Tibial nerve (tissue), 4 donors: ENCODE measurements at places on chromosomes 3 and 15.

GRCh38 chr3:110174908-110175307 is 837.6 kb upstream of the DPPA4 start:
- no peak for DNase-seq

DNA sequence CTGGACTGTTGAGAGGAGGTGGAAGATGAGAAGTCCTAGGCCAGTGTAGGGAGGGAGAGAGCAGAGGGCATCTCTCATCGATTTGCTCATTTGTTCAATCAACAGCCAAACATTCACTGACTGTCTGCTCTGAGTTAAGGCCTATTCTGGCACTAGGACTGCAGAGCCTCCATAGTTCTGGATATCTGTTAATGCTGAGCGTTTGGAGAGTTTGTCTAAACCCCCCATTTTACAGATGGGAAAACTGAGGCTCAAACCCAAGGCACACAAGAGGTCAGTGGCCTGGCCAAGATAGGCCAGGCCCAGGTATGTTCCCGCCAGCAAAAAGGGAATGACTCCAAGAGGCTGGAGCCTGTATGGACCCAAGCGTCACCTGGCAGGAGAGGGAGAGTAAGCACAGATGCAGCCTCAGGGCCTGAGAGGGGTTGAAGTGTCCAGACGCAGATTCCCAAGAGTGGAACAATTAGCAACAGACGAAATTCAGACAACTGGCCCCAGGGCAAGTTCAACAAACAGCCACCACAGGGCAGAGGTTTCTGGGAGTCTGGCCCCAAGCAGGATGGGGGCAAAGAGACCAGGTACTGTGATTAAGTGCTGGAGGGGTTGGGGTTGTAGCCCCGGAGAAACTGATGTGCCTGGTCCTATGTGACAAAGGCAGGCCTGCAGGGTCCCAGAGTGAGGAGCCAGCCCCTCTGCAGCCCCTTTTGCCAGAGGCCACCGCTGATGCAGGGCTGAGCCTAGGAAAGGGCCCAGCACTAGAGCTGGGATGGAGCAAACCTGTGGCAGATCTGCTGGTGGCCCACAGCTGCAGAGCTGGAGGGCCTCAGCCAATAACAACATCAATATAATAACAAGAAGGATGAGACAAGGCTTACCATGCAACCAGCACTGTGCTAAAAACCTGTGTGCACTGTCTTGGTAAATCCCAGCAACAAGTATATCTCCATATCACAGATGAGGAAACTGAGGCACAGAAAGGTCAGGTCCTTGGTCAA is 245.1 kb upstream of the TLE3 start:
- no peak for DNase-seq

GRCh38 chr3:174810254-174810653 is 48.9 kb upstream of the NAALADL2 start:
- DNase-seq = no peak

DNA sequence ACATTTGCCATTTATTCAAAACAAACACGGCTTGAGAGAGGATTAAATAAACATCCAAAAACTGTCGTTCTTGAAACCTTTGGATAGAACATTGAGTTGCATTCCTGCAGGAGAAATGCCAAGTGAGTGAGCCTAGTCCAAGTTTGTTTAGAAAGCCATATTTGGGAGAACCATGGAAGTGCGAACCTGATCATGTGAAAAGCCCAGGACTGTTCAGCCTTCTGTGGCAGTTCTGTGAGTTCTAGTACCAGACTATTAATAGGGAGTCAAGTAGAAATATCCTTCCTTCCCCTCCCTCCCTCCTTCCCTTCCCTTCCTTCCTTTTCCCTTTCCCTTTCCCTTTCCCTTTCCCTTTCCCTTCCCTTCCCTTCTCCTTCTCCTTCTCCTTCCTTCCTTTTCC is 470.4 kb downstream of the LPP start:
- peak; percentile 82 for DNase-seq

- no peak for DNase-seq
Observed at GRCh38 chr3:74623261-74623836, 8.9 kb upstream of the CNTN3 start.

GRCh38 chr3:141764986-141765385 is 1.8 kb downstream of the GRK7 start:
- DNase-seq = no peak

DNA sequence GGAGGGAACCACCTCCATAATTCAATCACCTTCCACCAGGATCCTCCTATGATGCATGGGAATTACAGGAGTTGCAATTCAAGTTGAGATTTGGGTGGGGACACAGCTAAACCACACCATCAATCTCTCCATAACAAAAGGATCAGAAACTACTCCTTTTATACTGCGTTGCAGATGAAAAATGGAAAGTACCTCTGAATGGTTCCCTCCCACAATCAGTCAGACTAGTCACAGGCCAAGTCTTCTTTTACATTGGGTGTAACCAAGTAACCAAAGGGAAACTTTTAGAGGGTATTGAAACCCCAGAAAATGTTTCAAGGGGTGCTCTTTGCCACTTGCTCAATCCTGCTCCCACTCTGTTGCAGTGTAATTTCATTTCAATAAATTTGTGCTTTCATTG is 504.3 kb upstream of the CNTN3 start:
- no peak for DNase-seq

DNA sequence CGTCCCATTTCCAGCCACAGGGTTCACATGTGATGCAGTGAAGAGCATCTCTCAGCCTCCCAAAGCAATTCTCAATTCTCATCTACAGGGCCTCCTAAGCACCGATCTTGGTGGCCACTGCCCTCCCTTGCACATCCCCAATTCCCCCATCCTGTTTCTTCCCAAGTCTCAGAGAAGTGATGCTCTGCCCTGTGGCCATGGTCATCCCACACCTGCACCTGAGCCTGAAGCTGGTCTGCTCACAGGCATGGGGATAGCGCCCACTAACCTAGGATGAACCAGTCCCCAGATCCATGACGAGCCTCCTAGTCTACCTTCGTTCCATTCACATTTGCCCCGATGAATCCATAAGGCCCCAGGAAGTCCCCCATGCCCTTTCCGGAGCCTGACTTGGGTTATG is 201.5 kb downstream of the UACA start:
- no peak for DNase-seq

GRCh38 chr15:63389902-63390670 is 8.4 kb upstream of the CA12 start:
- no peak for DNase-seq

DNA sequence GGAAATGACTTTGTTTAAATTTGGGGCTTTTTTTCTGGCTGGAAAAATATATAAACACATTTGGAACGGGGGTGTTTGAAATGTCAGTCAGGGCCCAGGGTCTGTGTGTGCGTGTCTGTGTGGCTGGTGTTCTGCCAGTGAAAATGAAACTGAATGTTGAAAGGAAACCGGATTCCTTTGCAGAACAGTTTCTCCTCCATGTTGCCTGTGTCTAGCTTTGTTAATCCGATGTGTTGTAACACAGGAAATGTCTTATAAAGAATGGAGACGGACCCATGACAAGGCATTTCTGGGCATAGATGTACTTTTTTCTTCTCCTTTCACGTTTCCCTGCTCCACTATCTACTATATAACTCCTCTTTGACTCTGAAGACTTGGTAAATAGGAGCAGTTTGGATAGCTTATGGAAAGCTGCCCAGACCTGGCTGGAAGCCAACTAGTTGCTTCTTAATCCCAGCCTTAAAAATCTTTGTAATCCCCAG is 2.8 kb downstream of the SQOR start:
- peak; percentile 49 for DNase-seq

DNA sequence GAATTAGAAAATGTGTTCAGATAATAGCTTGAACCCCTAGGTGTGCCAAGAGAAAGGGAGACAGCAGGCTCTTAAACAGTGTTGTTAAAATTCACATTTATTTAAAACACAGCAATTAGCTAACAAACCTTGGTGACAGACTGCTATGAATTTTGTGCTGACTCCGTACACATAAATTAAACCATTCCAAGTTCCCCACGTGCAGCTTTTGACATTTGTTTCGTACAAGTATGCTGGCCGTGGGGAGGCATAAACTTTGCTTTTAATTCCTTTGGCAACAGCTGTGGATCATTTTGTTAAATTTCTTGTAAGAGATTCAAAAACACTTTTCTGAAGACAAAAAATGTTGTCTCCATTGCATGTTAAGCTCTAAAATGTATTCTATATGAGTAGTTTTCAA is 465.3 kb downstream of the FGF12 start:
- DNase-seq = no peak

DNA sequence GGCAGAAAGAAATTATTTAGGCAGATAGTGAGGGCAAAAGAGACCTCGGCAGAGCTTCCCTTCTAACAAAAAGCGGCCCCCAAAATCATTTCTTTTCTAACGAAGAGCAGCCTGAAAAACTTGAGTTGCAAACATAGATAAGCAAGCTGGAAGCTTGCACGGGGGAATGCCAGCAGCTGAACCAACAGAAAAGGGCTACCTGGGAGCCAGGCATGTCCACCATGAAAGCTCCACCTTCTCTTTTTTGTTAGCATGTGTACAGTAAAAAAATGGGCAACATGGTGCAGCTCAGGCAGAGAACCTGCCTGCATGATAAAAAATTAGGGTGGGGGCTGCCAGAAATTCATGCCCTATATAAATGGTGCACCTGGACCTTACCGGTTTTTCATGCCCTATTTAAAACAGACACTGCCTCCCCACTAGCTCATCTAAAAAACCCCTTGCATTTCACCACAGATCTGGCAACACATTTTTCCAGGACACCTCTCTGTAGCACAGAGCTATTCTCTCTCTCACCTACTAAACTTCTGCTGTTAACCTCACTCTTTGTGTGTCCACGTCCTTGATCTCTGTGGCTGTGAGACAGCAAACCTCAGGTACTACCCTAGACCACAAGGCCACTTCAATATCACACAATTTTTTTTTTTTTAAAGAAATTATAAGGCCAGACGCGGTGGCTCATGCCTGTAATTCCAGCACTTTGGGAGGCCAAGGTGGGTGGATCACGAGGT is 18.7 kb downstream of the SLC33A1 start:
- DNase-seq = no peak

DNA sequence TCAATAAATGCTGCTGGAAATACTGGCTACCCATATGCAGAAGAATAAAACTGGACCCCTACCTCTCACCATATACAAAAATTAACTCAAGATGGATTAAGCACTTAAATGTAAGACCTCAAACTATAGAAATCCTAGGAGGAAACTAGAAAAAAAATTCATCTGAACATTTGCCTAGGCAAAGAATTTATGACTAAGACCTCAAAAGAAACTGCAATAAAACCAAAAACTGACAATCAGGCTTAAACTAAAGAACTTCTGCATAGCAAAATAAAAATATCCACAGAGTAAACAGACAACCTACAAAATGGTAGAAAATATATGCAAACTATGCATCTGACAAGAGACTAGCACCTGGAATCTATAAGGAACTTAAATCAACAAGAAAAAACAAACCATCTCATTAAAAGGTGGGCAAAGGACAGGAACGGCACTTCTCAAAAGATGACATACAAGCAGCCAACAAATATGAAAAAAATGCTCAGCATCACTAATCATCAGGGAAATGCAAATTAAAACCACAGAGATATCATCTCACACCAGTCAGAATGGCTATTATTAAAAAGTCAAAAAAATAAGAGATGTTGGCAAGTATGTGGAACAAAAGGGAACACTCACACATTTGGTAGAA is 47.0 kb downstream of the MYO9A start:
- no peak for DNase-seq

GRCh38 chr3:29335438-29335837 is 54.6 kb downstream of the RBMS3 start:
- peak; percentile 64 for DNase-seq

- DNase-seq = peak; percentile 51
Observed at GRCh38 chr15:90598031-90598577, 68.4 kb downstream of the CRTC3 start.

GRCh38 chr3:70658513-70659310 is 346.3 kb upstream of the MDFIC2 start:
- DNase-seq = no peak

DNA sequence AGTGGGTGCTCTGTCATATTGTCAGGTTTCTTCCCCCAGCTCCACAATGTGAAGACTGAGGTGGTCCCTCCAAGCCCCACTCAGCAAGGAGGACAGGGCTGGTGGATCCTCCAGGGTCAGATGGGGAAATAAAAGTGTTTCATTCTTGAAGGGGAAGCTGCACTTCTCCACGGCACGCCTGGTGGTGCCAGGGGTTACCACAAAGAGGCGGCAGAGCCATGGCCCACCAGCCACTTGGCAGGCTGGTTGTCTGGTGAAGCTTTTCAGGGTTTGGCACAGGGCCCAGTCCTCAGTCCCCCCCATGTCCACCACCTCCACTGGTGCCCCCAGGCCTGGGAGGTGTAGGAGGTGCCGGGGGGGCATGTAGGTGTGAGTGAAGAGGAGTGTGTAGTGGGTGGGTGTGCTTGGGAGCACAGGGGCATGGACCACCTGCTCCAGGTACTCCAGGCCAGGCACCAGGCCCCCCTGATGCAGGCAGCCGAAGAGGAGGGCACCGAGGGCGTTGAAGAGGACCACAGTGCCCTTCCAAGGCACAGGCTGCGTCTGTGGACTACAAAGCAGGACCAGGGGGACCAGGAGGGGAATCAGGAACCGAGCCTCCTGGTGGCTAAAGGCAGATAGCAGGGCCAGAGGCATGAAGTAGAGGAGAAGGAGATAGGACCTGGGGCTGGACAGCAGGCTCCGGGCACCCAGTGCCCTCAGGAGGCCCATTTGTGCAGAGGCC is 5.0 kb upstream of the NCBP2 start:
- no peak for DNase-seq

GRCh38 chr3:157370867-157371266 is 65.8 kb upstream of the PTX3 start:
- no peak for DNase-seq

GRCh38 chr3:189137416-189137815 is 34.4 kb upstream of the TPRG1 start:
- no peak for DNase-seq

DNA sequence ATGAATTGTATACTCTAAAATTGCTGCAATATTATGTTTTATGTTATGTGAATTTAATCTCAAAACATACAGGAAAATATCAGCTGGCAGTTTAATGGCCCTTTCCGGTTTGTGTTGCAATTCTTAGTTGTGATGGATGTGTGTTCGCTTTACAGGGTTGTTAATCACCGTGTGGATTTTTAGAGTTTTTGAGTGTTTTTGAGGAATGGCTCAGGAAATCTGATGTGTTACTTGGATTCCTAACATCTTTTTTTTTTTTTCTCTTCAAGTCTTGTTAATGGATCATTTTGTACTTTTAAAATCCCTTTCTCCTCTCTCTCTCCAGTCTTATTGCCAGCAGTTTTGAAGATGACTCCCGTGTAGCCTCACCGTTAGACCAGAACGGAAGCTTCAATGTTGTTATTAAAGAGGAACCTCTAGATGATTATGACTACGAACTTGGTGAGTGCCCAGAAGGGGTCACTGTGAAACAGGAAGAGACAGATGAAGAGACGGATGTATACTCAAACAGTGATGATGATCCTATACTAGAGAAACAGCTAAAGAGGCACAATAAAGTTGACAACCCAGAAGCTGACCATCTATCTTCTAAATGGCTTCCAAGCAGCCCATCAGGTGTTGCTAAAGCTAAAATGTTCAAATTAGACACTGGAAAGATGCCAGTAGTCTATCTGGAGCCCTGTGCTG is 35.7 kb downstream of the MGA start:
- peak; percentile 11 for DNase-seq

GRCh38 chr3:195219351-195220230 is 51.4 kb downstream of the XXYLT1 start:
- no peak for DNase-seq
